ENCODE measurements at places on chromosomes 6 and 20.

DNA sequence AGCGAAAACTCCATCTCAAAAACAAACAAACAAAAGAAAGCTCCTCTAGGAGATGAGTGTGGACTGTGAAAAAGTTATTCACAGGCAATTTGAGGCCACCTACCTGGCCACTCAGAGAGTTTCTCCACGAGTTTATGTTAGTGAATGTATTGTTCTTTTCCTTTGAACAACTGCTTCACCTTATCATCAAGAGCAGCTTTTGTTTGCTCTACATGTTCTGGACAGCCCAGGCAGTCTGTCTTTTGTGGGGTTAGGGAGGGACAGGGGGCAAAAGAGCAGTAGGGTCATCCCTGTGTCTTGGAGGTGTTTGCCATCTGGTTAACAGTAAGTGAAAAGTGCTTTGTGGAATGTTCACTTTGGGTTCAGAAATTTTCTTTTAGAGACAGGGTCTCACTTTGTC is 8.0 kb downstream of the CASS4 start:
- DNase-seq = no peak

- peak; percentile 48 for DNase-seq
Measured at GRCh38 chr6:44667668-44668390, 280.3 kb downstream of the CDC5L start.

- DNase-seq = no peak
Measured at GRCh38 chr6:19665613-19665909, 171.6 kb upstream of the ID4 start.

- no peak for DNase-seq
Measured at GRCh38 chr6:141167945-141168344, 964.8 kb upstream of the GJE1 start.

GRCh38 chr6:16511723-16512489 is 249.4 kb downstream of the ATXN1 start:
- no peak for DNase-seq

- DNase-seq = no peak
Measured at GRCh38 chr6:147141711-147142308, 62.4 kb upstream of the STXBP5 start.

DNA sequence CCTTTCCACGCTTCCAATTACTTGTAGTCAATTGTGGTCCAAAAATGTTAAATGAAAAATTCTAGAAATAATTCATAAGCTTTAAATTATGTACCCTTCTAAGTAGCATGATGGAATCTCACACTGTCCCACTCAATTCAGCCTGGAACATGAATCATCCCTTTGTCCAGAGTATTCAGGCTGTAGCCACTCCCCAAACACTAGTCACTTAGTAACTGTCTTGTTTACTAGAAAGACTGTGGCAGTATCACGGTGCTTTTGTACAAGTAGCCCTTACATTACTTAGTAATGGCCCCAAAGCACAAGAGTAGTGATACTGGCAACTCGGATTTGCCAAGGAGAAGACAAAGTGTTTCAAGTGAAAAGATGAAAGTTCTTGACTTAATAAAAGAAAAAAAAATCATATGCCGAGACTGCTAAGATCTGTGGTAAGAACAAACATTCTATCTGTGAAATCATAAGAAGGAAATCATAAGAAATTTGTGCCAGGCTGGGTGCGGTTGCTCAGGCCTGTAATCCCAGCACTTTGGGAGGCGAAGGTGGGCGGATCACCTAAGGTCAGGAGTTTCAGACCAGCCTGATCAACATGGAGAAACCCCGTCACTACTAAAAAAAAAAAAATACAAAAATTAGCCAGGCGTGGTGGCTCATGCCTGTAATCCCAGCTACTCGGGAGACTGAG is 168.5 kb upstream of the SIM1 start:
- DNase-seq = no peak

GRCh38 chr6:165308926-165309731 is at the start of gene C6orf118:
C6orf118 (minus strand) TSS chr6:165309605; CDS start chr6:165309586, 19 bp downstream.
- peak; percentile 91 for DNase-seq

DNA sequence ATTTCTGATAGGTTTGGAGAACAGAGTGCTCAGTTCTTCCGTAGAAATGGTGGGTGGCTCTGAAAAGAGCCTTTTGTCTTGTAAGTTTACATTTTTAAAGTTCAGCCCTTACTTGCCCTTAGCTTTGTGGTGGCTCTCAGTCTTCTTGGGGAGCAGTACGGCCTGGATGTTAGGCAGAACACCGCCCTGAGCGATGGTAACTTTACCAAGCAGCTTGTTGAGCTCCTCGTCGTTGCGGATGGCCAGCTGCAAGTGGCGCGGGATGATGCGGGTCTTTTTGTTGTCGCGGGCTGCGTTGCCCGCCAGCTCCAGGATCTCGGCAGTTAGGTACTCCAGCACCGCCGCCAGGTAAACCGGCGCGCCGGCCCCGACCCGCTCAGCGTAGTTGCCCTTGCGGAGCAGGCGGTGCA is 19.5 kb downstream of the OR2B2 start:
- no peak for DNase-seq

- no peak for DNase-seq
Measured at GRCh38 chr6:164359036-164359435, 944.5 kb downstream of the QKI start.

DNA sequence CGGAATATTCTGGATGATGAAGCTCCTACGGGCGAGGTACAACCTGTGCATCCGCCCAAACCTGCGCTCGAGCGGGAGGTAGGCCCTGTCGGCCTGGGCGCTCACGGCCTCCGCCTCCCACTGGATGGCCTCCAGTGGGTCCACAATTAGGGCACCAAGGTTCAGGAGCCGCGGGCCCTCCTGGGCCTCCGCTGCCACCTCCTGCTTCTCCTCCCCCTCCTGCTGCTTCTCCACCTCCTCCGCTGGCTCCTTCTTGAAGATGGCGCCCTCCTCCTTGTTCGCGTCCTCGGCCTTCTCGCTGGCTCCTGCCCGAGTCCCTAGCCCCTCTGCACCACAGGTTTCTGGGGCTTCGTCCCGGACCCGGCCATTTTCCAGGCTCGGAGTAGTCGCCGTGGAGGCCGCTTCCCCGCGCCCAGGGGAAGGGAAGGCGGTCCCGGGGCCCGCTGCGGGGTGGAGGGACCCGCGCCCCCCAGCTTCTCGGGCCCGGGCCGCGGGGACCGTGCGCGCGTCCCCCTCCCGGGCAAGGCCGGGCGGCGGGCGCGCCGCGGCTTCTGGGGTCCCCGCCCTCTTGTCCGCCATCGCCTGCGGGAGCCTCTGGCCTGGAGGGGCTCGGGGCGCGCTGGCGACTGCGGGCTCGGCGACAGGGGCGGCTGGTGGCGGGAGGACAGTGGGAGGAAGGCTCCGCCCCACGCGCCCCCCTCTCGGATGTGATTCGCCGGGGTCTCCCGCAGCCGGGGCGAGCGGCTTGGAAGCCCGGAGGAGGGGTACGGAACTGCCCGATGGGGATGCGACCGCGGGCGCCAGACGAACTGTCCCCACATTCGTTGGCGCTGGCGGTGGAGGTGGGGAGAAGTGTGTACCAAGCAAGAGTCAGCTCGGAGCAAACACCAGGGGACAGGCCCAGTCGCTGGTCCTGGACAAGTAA is 17.6 kb downstream of the PLAGL2 start:
- peak; percentile 78 for DNase-seq

GRCh38 chr6:155378276-155378675 is 64.0 kb upstream of the TFB1M start:
- DNase-seq = no peak

DNA sequence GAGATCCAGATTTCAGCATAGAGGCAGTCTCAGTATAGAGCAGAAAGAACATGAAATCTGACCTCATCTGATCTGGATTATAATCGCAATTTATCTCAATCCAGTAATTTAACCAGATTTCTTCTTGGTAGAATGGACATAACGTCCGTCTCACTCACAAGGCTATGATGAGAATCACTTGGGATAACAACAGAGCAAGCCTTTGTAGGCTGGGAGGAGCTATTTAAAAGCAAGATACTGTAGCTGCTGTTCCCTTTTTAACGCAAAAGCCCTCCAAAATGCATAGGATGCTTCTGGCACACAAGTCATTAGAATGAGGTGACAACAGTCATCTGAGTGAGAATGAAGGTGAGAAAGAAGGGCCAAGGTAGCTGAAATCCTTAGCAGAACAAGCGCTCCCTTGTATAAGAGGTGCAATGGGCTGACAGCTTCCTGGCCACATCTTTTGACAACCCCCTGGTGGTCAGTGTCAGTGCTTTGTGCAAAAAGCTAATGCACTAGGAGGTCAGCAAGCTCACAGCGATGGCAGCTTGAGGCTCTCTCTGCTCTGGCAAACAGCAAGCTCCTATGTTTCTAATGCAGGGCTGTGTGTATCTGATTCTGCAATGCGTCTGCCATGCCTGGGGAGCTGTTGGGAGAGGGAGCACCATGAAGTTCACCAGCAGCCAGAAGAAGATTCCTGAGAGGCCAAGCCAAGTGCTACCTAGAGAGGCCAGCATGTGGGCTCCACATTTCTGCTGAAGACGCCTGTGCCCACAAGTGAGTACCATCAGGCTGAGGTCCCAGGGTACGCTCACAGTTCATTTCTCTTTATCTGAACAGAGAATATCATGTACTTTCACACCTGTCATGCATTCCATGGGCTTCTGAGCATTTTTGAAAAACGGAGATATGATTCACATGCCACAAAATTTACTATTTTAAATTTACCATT is 16.2 kb downstream of the METTL24 start:
- no peak for DNase-seq

DNA sequence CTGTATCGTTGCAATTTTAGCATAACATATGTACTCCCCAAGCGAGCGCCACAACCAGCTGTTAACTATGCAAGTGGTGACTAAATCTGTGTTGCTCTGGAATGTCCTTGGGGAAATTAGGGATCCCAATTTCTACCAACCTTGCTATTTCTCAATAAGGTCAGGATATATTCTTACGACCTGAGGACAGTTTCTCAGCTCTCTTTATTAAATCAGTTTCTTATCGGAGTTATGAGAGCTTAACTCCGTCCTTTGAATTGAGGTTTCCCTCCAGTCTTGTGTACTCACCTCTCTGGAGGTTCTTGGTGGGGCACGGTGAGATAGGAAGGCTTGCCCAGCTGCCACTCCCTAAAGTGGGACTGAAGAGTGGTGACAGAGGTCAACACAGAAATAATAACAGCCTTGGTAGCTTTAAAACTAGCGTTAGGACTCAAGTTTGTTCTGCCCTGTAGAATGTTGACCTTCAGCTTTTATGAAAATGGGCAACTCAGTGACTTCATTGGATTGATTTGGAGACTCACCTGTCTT is 694 bp downstream of the MRPS18B start:
- peak; percentile 21 for DNase-seq

DNA sequence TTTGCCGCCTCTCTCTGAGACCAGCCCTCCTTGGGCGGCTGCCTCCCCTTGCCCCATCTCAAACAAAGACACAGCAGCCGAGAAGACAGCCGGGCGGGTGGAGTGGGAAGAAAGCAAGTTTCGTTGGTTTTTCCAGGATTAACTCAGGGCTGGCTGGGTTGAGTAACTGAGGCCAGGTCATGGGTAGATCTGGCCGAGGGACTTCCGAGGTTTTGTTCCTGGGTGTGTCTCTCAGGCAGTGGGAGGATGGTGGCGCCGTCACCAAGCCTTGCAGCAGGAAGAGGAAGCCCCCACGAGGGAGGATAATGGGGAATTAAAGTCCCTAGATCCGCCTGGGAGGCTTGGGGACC is 167.2 kb downstream of the TTLL2 start:
- no peak for DNase-seq

- DNase-seq = no peak
Measured at GRCh38 chr6:15443119-15443830, 197.4 kb downstream of the JARID2 start.

DNA sequence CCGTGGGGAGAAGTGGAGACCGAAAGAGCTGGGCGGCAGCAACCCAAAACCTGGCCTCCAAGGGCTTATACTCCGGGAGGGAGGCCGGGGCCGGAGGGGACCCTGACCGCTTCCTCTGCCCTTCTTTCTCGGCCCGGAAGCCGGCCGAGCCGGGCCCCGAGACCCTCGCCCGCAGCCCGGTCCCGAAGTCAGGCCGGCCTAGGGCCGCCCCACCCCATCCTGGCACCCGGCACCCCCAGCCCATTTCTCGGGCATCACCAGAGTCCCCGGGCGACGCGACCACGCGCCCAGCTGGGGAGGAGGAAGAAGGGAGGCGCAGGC is 572 bp upstream of the ZDHHC14 start:
- DNase-seq = no peak

GRCh38 chr6:71181565-71181964 is 107.0 kb upstream of the OGFRL1 start:
- DNase-seq = no peak

GRCh38 chr6:142398353-142398752 is 96.5 kb downstream of the ADGRG6 start:
- DNase-seq = no peak

GRCh38 chr6:149489967-149490366 is 5.2 kb upstream of the ZC3H12D start:
- no peak for DNase-seq

DNA sequence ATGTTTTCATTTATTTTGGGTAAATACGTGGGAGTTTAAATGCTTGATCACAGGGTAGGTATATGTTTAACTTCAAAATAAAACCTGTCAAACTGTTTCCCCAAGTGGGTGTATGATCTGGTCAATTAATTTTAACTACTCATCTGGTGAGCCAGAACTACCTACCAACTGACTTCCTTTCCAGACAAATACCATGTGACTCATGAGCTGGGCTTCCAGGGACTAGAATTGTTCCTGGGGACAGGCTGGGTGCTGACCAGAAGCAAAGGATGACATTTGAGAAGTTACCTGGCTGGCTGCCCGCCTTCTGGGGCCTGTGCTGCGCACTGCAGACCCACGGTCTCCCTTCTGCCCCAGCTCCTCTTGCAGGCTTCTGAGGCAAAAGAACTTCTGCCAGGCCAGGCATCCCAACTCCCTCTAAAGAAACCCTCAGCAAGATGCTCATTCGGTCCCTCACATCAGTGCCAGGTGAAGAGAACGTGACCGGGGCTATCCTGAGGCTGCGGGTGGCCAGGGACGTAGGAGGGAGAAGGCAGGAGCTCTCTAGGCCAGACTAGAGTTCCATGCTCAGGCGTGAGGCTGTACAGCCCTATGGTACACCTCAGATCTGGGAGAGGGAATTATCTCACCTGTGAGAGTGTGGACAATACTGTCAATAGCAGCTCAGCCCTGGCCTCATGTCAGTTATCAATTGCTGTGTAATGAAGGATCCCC is 103.6 kb downstream of the JPH2 start:
- no peak for DNase-seq

DNA sequence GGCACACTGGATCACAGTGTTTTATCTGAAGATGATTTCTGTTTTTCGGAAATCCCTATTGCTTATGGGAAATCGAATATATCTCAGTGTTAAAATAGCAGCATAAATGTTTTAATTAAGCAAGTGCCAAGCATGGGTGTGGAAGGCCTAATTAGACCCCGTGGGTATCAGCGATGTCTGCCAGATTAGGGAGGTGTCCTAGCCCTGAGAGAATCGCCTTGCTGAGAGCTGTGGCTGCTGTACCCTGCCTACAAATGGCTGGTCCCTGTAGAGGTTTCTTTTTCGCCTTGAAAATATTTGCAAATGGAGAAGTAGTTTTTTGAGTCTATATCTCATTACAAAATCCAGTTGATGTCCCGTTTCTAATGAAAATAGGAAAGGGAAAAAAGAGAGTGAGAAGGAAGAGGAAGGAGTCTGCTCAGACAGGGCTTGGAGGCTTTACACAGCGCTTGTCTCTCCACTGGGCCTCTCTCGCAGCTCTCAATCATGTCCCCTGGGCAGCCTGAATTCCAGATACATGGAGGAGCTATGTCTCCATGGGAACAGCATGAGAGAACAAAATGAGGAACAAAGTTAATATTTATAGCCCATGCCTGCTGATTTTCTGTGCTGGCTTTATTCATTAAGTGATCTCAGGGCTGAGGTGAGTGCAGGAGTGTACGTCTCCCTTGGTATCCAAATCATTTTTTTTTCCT is 35.2 kb upstream of the BCLAF1 start:
- no peak for DNase-seq

All from right forelimb (tissue), 1 donor.